ENCODE measurements at places on chromosomes 7 and 10.
A peak's percentile ranks its signal among the peaks of the same experiment; 100 is the strongest.

DNA sequence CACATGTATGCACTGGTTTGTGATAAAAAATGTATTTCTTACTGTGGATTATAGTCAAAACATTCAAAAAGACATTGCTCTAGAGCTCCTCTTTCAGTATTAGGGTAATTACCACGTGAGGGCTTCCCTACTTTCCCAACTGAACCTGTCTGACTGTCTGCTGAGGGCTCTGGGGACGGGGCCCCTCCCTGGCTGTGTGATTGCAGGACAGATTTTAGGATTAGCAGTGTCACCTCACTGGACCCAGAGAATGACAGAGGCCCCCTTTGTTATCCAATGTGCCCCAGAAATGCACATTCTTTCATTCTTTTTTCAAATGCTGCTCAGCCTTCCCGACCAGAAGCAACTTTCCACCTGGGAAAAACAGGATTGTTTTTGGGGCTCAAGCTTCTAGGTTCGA is 43.6 kb upstream of the MXI1 start:
- no peak for DNase-seq

- no peak for DNase-seq
These were observed 23.0 kb upstream of the KLF6 start for GRCh38 chr10:3807928-3808496.

GRCh38 chr7:18128846-18129245 is 101.2 kb upstream of the PRPS1L1 start:
- no peak for DNase-seq

- no peak for DNase-seq
These were observed at the start of gene FAM107B for GRCh38 chr10:14774797-14775196. TSS of gene FAM107B (minus strand) at chr10:14774897. CDS start at chr10:14774663, 234 bp downstream.

DNA sequence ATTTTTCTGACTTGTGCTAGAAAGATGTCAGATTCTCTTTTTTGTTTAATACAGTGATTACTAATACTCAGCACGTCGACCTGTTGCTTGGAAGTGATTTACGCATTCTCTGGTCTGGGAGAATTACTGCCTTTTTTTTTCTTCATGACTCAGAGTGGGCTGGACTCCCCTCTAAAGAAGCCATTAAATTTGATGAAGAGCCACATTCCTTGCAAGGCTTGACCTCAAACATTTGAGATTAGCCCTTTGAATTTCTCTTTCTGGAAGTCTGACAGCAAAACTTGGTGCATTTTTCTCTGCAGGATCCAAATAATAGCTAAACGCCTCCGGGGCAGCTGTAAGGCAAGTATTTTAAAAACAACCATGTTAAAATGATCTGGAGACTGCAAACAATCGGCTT is 171.6 kb downstream of the GALNT17 start:
- no peak for DNase-seq

GRCh38 chr10:104350127-104350635 is 3.5 kb upstream of the CFAP58 start:
- peak; percentile 83 for DNase-seq

DNA sequence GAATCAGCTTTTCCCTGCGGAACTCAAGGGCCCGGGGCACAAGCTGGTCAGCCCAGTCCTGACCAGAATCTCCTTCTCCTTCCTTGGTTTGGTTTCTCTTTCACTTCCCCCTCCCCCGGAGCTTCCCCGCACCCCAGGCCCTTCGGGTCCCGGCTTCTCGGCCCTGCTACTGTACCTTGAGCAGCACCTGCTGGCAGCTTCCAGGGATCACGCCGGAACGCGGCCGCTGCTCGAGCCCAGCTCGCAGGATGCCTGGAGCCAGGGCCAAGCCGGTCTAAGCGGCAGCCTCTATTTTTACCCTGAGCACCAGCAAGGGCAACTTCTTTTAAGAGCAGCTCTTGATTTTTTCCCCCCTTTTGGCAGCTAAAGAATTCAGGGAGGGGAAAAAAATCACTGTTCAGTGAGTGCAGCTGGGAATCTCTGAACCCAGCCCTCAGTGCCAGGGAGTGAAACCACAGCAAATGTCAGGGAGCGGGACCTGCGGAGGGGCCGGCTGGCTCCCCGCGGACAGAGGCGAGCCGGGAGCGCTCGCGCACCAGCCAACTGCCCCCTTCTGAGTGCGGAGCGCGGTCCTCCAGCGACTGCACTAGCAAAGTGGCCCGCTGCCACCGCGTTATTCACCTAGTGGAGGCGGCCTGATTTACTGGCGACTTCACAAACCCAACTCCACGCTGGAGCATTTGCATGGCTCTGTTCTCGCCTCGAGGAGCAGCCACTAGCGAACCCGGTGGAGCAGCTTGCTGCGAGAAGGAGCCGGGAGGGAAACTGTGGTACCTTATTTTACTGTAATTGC is 2.4 kb upstream of the INHBA start:
- peak; percentile 65 for DNase-seq

- DNase-seq = no peak
These were observed 154.7 kb downstream of the MGMT start for GRCh38 chr10:129621693-129622092.

- no peak for DNase-seq
These were observed 187.6 kb downstream of the NSUN6 start for GRCh38 chr10:18463673-18464211.

DNA sequence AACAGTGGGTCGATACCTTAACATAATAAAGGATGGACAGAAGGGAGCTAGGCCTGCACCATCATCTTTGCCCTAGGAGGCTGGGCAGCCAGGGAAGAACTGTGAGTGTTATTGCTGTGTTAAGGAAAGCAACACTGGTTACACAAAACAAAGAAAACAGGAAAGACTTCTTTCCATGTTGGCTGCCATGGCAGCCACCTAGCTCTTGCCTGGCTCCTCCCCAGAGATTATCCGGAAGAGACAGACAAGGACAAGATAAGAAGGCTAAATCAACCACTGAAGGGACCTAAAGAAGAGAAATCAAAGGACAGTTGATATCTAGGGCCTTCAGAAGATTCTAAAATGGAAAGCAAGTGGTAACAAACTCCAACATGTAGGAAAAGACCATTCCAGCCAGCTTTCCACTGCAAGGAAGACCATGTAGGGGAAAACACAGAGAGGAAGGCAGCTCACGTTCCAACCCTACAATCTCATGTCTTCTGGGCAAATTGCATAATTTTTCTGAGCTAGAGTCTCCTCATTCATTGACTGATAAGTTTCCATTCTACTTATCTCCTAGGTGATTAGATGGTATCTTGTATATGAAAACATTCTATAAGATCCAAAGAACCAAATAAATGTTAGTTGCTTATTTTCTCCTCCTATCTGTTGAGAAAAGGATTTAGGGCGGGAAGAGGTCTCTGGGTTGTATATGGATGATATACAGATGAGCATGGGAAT is 51.2 kb downstream of the SP8 start:
- no peak for DNase-seq

GRCh38 chr10:75355706-75356105 is 45.9 kb downstream of the ZNF503 start:
- no peak for DNase-seq

GRCh38 chr7:108097703-108098102 is 32.5 kb downstream of the LAMB4 start:
- DNase-seq = peak; percentile 2

- no peak for DNase-seq
These were observed 656.5 kb upstream of the COBL start for GRCh38 chr7:51973071-51973470.

DNA sequence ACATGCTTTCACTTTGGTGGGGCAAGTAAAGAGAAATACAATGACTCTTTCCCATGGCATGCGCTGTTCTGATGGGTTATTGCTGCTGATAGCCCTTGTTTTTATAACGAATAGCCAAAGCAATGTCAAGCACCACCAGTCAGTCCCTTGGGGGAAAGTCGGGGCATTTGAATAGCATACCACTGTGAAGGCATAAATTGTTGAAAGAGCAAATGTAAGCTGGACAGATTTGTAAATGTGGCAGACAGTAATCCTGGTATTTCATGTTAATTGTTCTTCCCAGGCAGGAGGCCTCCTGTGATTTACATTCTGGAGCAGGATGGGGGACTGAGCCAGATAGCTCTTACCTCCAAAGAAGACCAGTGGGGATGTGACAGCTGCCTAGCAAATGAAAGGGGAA is 293.3 kb downstream of the ADRA2A start:
- DNase-seq = no peak

DNA sequence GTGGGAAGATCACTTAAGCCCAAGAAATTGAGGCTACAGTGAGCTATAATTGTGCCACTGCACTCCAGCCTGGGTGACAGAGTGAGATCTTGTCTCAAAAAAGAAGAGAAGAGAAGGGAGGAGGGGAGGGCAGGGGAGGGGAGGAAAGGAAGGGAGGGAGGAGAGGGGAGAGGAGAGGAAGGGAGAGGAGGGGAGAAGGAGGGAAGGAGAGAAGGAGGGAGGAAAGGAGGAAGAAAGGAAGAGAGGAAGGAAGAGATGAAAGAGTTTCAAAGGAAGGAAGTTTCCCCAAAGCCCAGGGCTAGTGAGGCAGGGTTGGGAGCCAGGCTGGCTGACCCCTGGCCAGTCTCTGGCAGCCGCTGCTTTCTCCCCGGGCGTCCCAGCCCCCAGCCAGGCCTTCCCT is 32.6 kb downstream of the EPHB4 start:
- no peak for DNase-seq

DNA sequence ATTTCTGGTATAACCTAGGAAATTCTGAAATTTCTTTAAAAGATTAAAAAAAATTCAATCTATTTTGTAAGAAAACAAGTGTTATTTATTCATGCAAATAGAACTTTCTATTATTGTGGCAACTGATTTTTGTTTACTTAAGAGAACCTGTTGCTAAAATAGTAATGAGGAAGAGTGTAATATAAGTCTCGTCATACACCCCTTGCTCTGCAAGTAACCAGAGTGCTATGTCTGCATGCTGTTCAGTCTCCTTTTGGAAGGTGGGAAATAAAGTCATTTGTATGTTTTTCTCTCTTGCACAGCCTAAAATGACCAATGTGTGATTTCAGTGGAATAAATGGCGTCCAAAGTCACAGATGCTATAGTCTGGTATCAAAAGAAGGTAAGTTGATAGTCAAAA is 41.3 kb downstream of the PHTF2 start:
- DNase-seq = no peak

DNA sequence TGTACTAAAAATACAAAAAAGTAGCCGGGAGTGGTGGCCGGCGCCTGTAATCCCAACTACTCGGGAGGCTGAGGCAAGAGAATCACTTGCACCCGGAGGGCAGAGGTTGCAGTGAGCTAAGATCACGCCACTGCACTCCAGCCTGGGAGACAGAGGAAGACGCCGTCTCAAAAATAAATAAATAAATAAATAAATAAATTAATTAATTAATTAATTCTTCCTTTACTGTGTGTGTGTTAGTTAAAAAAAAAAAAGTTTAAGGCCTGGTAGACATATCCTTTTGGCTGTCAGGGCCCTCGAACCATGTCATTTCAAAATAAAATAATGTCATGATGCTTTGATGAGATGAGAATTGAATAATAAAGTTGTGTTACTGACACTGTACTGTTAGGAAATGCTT is 81.3 kb downstream of the ZNF467 start:
- no peak for DNase-seq

GRCh38 chr10:112952282-112953173 is 2.5 kb downstream of the TCF7L2 start:
- no peak for DNase-seq

- DNase-seq = no peak
These were observed 191.1 kb downstream of the ZMYND11 start for GRCh38 chr10:326350-326749.

GRCh38 chr10:128914681-128915080 is 552.4 kb upstream of the MGMT start:
- DNase-seq = no peak

DNA sequence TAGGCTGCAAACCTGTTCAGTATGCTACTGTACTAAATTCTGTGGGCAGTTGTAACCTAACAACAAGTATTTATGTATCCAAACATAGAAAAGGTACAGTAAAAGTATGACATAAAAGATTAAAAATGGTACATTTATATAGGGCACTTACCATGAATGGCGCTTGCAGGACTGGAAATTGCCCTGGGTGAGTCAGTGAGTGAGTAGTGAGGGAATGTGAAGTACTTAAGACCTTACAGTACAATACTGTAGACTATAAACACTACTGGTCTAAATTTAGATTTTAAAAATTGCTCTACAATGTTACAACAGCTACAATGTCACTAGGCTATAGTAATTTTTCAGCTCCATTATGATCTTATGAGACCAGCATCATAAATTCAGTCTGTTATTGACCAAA is 146.0 kb upstream of the GNAI1 start:
- DNase-seq = no peak

- DNase-seq = peak; percentile 11
These were observed 24.5 kb upstream of the EEPD1 start for GRCh38 chr7:36128448-36129047.

GRCh38 chr10:16712883-16713282 is 104.3 kb downstream of the RSU1 start:
- DNase-seq = no peak

- DNase-seq = no peak
These were observed 11.0 kb downstream of the MPP7 start for GRCh38 chr10:28291881-28292297.

DNA sequence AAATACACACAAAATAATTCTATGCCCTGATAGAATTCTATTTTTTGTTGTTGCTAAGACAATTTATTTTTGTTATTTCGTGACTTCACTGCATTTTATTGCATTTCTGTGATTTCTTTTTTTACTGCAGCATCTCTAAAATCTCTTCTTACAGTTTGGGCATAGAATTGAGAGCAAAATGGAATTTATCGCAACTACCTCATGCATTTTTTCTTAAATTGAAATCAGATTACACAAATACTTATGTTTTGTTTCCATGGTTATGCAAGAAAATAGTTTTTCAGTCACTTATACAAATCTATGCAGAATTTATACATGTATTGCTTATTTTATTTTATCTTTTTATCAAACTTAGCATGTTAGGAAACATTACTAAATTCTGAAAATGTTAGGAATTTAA is 781.8 kb upstream of the LRRTM3 start:
- DNase-seq = no peak

Data from OCI-LY7 (cell line).